ENCODE measurements at places on chromosomes 6 and 20.

DNA sequence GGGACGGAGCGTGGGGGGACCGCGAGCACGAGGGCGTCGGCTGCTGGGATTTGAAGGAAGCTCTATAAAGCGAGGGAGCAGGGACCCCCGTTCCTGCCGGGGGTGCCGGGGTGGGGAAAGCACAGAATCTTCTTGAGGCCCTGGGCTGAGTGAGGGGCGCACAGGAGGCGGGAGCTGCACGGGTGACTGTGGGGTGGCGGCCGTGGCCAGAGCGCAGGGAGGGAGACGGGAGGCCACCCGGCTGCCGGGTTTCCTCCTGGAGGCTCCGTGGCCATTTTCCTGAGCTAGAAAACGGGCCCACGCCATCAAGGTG lies 385.1 kb downstream of the SMOC2 start:
- no peak for DNase-seq

DNA sequence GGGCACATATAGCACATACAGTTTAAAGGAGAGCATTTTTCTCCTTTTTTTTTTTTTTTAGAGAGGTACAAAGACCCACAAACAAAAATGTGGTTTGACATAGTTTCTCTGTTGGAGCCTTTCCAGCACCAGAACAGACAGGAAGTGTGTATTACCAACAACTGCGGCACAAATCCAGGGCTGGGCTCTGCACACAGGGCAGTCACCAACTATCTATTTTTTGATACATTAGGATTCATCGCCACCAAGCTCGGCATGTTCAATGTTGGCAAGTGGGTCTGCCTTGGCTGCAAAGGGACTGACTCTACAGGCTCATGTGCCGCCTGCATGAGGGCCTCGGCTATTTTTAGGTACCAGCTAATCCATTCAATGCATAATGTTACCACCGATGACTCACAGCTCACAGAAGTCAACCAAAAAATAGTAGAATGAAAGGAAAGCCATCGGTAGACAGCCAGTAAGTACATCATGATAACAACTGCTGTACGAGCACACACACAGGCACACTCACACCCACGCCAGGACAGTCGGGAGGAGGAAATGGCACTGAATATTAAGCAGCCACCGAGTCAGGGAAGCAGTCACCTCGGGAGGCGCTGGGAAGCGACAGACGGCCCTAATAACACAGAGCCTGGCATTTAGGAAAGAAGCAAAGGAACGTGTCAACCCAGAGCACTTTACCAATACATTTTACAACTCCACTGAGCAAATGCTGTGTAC lies 81.6 kb downstream of the GMPR start:
- peak; percentile 73 for DNase-seq

DNA sequence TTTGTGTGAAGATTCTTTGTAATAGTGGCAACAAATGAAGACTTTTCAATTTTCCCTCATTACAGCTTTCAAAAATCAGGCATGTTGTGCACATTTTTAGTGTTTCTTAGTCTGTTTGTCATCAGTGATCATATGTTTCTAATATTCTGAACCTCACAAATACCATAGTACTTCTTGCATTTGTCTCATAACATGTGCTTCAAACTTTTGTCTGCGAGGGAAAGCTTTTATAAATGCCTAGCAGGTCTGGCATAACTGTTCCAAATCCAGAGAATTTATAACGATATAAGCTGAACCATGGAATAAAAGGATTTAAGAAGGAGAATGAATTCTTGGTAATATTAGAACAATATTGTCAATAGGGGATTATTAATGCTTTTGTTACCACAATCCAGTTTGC lies 670.2 kb downstream of the RFPL4B start:
- DNase-seq, result no peak

DNA sequence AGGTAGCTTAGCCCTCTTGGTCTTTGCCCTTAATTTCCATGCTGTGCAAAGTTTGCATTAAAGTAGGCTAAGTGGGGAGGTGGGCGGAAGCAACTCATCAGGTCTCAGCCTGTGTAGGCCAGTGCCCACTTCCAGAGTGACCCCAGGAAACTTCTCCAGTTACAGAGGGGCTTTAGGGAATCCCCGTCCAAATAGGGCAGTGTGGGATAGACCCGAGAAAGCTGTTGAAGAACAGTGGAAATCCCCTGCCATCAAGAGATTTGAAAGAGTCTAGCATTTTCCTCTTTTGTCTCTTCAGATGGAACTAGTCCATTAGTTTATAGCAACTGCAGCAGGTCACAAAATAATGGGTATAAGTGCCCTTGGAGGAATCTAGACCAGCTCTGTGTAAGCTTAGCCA lies 20.2 kb downstream of the SF3B5 start:
- DNase-seq, result no peak

DNA sequence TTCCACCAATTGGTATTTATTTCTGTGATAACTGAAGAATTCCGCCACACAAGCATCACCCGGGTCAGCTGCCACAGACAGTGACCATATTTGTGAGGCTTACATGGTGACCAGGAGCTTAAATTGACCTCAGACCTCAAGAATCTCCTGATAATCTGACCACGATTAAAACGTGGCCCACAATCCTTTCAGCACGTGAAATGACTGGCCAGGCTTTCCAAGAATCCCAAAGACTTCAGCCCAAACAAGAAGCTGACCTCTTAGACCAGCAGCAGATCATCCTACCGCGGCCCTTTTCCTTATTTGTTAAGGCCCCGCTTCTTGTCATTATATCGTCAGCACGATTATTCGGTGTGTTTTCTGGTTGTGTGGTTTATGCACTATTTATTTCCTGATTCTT lies 45.6 kb upstream of the CD93 start:
- DNase-seq, result no peak

DNA sequence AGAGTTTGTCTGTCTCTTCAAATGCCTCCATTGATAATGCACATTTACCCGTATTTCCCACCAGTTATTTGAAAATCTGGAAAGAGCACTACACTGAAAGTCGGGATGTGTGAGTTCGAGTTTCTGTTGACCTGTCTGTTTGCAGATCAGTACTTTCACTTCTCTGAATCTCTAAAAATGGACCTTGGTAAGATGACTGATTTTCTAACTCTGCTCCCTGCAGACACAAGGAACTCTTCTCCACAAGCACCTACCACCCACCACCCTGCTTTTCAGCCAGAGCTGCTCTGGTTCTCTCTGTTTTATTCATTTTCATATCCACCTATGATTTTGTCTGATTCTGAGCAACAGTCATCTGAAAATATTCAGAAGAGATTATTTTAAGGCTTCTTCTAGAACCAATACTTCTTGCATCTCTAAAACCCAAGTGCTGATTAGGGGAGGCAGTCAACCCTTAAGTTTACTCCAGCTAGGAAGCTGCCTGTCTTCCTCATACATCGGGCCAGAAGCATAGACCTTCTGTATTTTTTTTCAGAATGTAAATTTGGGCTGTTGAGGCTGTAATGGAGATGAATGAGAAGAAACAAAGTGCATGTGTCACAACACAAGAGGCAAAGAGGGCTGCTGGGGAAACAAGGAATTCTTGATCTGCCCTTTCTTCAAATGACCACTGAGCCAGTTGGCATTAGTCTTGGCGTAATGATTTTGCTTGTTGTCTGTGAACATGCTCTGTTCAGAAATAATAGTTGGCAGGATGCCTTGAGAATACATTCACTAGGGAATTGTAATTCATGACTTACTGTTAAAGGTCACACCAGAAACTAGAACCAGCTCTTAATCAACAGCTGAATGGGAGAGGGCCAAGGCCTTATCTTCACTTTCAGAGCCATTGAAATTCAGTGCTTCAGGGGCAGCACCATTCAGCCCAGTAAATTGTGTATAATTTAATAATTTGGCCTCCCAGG lies 85.4 kb upstream of the MYLIP start:
- DNase-seq, result no peak

- no peak for DNase-seq
These were observed 47.4 kb upstream of the DSN1 start for GRCh38 chr20:36820928-36821327.

DNA sequence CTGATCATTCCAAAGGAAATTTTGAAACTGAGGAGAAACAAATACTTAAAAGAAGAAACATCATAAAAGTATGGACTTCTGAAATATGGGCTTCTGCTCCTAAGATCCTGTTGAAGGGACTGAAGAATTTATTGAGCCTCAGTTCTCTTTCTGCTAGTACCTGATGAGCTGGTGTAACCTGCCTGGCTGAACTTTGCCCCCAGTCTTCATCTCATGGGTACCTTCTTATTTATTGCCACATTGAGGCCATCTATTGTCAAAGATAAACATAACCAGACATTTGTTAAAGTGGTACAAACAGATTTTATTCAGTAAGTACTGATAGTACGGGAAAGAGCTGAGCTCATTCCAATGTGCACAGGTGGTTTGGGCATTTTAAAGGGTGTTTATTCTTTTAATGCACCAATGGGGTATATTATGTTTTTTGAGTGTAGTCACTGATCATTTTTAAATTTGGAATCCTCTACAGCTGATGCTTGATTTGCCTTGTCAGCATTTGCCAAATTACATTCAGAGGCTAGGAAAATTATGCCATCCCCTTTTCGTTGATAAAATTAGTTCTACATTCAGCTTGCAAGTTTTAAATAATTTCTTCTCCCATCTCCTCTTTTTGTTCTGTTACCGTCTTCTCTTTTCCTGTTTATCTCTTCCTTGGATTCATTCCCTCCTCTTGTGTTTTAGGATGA lies 118.2 kb downstream of the PRIM2 start:
- no peak for DNase-seq

DNA sequence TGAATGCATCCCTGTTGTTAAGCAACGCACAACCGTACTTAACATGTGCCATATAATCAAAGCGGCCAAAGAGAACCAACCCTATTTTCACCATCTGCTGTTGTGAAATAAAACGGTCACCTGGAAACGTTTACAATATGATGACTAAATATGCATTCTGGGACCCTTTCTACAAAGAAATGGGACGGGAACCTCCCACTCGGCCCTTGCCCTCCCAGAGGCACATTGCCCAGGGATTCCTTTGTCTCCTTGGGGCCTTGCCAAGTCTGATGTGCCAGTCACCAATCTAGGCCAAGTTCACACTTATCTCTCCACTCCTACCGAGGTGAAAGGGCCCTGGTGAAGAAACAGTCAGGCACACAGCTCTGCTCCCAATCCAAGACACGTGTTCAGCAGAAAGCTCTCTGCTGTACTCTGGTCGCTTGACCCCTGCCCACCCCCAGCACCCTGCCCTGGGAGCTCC lies 427.4 kb upstream of the JARID2 start:
- no peak for DNase-seq

- no peak for DNase-seq
These were observed 124.6 kb downstream of the EYA2 start for GRCh38 chr20:47019121-47019824.

GRCh38 chr20:51036827-51037531 lies 14.1 kb upstream of the KCNG1 start:
- DNase-seq, result no peak

GRCh38 chr6:101597693-101598092 lies 204.2 kb downstream of the GRIK2 start:
- no peak for DNase-seq

- no peak for DNase-seq
These were observed 6.4 kb downstream of the CEP43 start for GRCh38 chr6:167005350-167006159.

- DNase-seq, result no peak
These were observed 80.2 kb downstream of the EYA2 start for GRCh38 chr20:46974669-46975434.

DNA sequence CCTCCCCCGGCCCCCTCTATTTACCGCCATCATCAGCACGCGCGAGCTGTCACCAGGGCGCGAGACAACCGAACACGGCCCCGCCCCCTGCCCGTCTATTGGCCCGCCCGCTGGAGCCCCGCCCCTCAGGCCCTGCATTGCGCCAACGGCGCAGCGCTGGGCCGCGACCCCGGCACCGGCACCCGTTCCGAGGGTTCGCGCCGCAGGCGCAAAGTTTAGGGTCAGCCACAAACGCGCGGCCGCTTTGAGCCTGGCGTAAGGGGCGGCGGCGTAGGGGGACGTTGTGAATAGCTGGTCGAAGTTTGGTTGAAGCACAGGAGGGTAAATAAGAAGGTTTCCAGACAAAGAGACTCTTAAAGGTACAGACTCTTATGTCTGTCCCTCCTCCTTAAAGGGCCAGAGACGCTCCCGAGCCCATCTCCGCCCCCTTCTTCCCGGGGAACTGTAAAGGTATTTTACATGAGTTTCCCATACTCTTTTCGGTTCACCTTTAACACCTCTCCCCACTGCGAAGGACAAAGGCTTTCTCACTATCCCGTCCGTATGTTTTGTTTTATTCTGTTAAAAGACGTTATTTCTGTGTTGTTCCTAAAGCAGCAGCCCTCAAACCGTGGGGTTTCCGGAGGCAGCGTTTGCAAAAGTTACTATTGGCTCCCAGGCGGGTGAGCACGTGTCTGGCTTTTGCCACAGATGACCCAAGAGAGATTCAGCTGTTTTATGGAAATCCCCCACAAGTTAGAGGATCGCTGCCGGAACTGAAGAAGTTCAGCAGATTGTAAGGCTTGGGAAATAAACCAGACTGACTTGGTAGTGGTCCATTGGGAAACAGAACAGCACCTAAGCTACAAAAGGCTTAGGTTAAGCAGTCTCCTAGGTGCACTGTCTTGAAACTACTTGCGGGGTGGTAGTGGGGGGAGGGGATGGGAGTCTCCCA lies at the start of gene USP49:
Gene USP49, minus strand, starts transcription at position 76 of the 934 bp plus-strand sequence. CDS start 88,392 bp downstream, outside the sequence.
- peak; percentile 92 for DNase-seq

- DNase-seq, result no peak
These were observed 1.0 kb upstream of the PCK1 start for GRCh38 chr20:57559658-57560553.

- DNase-seq, result no peak
These were observed 24.9 kb downstream of the BLTP3A start for GRCh38 chr6:34816635-34817301.

DNA sequence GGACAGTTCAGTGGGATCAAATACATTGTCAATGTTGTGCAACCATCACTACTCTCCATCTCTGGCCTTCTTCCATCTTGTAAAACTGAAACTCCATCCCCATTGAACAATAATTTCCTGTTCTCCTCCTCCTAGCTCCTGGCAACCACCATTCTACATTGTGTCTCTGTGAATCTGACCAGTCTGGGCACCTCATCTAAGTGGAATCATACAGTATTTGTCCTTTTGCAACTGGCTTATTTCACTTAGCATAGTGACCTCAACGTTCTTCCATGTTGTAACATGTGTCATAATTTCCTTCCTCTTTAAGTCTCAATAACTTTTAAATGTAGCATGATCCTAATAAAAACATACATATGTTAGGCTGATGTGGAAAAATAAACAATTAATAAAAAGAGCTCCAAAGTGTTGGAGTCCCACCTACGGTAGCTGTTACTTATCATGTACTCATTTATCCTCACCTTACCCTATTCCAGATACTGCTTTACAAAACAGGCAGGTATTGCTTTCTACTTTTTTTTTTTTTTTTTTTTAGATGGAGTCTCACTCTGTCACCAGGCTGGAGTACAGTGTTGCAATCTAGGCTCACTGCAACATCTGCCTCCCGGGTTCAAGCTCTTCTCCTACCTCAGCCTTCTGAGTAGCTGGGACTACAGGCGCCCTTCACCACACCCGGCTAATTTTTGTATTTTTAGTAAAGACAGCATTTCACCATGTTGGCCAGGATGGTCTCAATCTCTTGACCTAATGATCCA lies 91.9 kb downstream of the TNFAIP3 start:
- DNase-seq, result no peak

GRCh38 chr6:44636561-44637248 lies 249.2 kb downstream of the CDC5L start:
- DNase-seq, result no peak

- DNase-seq, result no peak
These were observed 757.8 kb downstream of the EYS start for GRCh38 chr6:64949257-64949656.

- no peak for DNase-seq
These were observed 211.0 kb upstream of the RIMS1 start for GRCh38 chr6:71675386-71675785.

All from thymus (tissue), 14 donors.